T follicular helper cell (primary cell): ENCODE measurements at places on chromosomes 5 and 9.

DNA sequence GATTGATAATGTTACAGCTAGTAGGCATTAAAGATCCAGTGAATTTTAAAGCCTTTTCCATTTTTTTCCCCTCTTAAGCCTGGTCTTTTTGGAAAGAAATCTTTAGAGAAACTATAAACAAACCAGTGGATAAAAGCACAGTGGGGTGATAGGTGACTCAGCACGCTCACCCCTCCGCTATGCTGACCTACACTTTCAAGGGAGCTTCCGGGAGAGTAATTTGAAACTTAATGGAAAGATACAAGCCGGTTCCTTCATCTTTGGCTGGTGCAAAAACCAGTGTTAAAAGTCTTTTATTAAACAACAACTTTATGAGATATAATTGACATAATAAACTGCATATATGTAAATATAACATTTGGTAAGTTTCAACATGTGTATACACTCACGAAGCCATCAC lies 27.0 kb upstream of the ALDOB start:
- no peak for DNase-seq

DNA sequence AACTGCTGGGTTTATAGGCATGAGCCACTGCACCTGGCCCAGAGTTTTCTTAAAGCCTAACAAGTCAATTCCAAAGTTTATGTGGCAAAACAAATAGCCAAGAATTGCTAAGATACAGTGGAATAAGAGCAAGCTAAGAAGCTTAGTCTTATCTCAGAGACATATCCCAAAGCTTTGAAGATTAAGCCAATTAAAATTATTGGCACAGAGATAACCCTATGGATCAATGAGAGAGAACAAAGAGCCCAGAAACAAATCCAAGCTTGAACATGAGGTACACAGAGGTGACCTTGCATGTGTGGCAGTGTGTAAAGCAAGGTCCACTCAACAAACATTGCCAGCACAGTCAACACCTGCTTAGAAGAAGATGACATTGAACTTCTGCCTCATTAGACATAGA lies 13.3 kb downstream of the BTNL3 start:
- DNase-seq = no peak

- DNase-seq = no peak
Observed at GRCh38 chr9:132249690-132250089, 87.8 kb downstream of the NTNG2 start.

DNA sequence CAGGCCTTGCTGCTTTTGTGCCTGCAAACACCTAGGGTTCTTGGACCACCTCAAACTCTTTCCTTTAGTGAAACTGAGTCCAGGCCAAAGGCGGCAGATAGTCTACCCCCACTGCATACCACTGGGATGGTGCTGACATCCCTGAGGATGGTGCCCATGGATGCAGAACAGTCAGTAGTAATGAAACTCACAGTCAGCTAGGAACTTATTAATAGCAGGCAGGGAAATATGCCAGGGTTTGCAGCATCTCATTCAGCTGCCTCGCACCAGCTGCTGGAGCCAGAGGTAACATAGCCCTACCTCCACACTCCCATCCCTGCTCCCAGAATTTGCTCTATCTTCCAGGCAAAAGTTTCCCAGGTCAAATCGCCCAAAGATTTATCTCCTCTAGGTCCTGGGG lies 189.1 kb downstream of the SREK1 start:
- DNase-seq = no peak

GRCh38 chr9:32705059-32705458 lies 69.6 kb upstream of the TAF1L start:
- no peak for DNase-seq

GRCh38 chr9:90025816-90026215 lies 421.0 kb downstream of the GADD45G start:
- DNase-seq = no peak

DNA sequence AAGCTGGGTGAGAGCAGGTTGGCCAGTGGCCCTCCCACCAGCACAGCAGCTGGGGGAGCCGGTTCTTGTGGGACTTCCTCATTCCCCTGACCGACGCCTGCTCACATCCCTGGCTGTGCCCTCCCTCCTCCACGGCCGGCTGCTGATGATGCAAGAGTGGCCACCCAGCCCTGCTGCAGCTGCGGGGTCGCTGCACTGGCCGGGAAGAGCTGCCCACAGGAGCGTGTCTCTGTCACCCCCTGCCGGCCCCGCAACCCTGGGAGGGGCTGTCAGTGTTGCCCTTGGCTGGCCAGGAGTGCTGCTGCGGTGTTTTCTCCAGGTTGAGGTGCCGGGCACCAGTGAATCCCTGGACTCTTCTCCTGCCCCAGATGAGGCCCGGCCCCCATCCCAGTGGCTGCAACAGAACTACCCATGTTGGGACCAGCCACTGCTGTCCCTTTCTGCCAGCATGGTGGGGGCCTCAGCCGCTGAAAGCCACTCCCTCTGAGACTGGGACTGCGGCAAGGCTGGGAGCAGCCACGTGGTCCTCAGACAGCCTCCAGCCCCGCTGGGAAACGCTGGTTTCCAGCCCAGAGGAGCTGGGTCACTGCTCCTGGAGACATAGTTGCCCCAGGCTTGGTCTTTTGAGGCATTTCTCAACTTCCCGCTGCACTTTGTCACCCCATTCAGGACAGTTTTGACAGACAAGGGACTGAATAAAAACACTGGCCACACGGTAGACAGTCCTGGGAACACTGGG lies 739 bp downstream of the CARD9 start:
- DNase-seq = no peak

DNA sequence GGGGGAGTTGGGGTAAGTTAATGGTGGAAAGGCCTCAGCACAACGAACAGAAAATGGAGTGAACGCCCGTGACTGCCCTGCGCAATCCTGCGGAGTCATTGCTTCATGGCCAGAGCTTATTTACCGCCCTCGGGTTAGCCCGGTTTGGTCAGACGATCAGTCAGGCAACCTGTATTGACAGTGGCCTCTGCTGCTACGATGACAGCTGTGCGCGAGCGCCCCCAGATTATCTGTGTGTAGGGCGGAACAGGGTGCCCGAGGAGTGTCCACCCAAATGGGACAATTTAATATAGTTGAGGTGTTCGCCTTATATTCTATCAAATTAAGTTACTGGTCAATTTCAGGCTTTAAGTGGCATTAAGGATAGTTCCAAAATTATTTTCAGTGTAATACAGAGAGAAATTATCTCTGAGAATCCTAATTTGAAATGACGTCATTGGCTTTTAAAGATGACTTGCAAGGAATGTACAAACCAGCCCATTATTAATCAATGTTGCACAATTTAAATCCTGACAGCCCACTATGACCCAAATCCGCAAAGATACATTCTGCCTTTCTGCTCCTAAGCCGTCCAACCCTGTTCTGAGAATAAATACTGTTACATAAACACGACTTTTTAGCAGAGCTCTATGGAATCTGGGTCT lies 879 bp upstream of the UBQLN1 start:
- DNase-seq = peak; percentile 29

DNA sequence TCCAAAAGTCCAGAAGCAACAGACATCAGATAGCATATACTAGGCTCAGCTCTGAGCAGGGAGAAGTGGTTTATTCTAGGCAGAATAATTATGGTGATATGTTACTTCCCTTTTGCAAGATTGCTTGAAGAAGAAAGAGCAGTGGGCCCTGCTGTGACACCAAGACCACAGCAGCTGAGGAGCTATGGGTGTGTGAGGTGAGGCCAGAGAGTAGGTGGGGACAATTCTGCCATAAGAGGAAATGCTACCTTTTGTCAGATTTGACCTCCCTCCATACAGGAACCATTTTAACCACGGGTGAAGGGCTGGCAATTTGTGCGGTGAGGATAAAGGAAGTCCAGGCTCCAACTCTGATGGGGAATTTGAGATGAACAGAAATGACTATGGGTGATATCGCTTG lies 51.3 kb downstream of the TNFSF15 start:
- DNase-seq = no peak

- DNase-seq = no peak
Observed at GRCh38 chr9:70420441-70421271, 6.2 kb upstream of the KLF9 start.

DNA sequence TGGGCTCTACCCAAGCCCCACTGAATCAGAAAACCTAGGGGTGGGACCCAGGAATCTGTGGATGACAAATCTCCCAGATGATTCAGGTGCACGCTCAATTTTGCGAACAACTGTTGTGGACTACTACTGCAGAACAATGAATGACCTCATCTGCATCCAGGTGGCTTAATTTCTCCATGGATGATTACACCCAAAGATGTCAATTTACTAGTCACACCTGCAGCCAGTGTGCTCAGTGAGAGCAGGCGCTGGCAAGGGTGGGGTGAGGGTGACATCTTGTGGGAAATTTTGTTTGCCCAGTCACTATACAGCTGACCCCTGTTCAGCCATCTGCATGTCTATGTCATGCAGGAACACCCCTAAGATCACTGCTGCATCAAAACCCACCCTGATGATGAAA lies 118.2 kb downstream of the ENTREP1 start:
- DNase-seq = no peak

- DNase-seq = no peak
Observed at GRCh38 chr5:142421621-142422397, 97.0 kb upstream of the SPRY4 start.

DNA sequence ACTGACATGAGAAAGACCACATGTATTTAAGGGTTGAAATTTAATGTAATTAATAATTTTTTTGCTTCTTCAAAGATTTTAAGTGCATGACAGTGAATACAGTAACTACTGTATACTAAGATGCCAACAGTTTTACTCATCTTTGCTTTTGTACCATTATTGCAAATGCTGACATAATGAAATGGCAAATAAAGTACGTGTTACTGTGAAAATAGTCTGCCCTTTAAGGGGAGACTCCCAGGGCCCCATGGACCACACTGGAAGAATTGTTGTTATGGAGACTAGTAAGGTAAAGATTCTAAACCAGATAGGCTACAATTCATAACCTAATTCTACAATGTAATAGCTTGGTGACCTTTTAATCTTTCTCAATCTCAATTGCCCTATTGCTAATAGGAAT lies 84.7 kb downstream of the NR3C1 start:
- DNase-seq = no peak

GRCh38 chr9:16290169-16290568 lies 580.3 kb downstream of the BNC2 start:
- no peak for DNase-seq

DNA sequence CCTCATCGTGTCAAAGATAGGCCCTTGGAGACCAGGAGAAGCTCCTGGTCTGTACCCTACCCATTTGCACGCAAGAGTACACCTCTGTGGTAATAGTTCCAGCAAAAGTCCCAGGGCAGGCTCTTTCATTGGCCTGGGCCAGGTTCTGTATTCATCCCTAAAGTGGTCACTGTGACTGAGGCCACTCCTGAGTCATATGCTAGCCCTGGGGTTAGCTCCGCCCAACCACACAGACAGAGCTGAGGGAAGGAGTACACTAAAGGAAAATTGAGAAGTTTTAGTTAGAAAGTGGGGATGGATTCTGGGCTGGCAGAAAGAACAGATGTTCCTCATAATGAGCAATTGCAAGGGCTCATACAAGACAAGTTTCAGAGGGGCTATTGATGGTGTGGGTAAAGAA lies 206.7 kb downstream of the ARHGAP26 start:
- DNase-seq = no peak

DNA sequence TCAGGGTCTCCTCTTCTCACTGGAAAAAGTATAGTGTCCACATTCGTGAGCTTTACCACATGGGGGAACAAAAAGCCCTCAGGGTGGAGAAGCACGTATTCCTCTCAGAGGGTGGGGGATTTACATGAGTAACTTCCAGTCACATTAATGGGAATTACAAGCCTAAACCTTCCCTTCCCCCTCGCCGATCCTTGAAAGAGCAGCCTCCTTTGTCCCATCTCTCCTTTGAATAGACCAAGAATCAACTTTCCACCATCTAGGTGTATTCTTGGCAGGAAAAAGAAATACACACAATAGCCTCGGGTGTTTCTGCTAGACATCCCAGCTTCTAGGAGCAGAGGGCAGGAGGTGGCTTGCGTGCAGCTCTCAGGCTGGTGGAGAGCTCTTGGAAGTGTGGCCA lies 144.4 kb downstream of the ZNF462 start:
- DNase-seq = no peak

DNA sequence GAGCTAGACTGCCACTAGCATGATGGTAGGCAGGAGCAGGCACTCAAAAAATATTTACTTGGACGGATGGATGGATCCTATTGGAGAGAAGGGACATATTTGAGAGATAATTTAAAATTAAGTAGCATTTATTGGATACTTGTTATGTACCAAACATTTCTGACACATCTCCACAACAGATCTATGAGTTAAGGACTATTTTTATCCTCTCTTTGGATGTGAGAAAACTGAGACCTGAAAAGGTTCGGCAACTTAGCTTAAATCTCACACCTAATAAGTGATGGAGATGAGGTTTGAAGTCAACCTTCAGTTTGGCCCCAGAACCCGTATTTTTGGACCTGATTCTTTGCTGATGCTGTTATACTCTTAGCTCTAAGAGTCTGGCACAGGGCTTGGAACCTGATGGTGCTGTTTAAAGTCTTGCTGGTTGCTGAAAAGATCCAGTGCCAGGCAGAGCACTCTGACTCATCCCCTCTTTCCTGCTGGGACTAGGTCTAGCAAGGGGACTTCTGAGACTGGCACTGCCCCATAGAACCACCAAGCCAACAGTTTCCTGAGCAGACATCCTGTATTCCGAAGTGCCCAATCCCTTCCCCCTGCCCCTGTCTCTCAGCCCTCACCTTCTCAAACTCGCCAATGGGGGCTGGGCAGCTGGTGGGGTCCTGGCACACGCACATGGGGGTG lies 15.6 kb downstream of the SPARC start:
- DNase-seq = no peak

DNA sequence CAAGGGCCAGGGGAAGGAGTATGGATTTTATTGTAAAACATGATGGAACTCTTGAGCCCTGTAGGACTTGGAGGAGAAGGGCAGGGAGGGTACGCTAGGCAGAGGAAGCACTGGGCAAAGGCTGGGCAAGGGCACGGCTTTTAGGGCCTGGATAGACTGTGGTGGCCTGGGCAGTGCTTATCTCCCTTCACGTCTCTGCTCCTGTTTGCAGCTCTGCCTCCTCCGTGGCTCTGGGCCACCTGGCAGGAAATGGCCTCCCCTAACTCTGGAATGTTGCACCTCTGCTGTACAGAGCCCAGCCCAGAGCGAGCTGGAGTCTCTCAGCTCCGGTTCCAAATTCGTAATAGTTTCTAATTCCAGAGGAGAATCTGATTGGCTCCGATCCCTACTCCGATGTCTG lies 12.2 kb upstream of the STC2 start:
- no peak for DNase-seq

DNA sequence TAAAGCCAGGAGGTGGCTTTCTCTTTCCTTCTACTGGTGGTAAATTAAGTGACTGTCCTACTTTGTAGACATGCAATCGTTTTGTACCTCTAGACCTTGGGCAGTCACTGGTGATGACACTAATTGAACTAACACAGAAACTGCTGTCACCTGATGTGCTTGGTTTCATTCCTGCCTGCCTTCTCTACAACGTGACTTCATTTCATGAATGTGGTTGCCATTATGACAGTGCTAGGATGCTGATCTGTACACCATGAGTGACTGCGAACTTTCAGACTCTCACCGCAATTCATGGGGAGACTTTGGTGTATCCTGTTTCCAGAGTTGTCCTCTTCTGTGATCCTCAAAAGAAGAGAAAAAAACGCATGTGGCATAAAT lies 47.5 kb downstream of the UBE2QL1 start:
- no peak for DNase-seq
